ENCODE measurements at places on chromosomes 16 and 17. TPM values are rescaled to one million over a fixed set of nuclear protein-coding genes. Genes with fewer than 3 reads are reported as not detected.

The KRT27 gene
- not detected for total RNA-seq

The TBC1D26 gene
- 0.34 TPM for total RNA-seq

GRCh38 chr16:15894571-15895374 lies 6.4 kb upstream of the CEP20 start:
- H3K4me1 ChIP-seq = peaks cover 23% of the 10 kb centered on the region
- H3K4me3 ChIP-seq = no peak overlapping the region
- H3K27ac ChIP-seq = no peak overlapping the region
- no peaks in the 10 kb centered on the region for H3K27me3 ChIP-seq
- no peak for DNase-seq
- no peaks in the 10 kb centered on the region for H3K36me3 ChIP-seq

- no peaks in the 10 kb centered on the region for H3K36me3 ChIP-seq
- no peak overlapping the region for H3K4me3 ChIP-seq
- DNase-seq = no peak
- no peak overlapping the region for H3K27ac ChIP-seq
- no peaks in the 10 kb centered on the region for H3K4me1 ChIP-seq
- no peaks in the 10 kb centered on the region for H3K27me3 ChIP-seq
Measured at GRCh38 chr16:65388592-65388991, 266.7 kb upstream of the CDH11 start.

The JMJD6 gene
- total RNA-seq = 51.3 TPM

GRCh38 chr17:5874486-5874885 lies 195.7 kb upstream of the WSCD1 start:
- no peak overlapping the region for H3K27ac ChIP-seq
- no peak overlapping the region for H3K4me3 ChIP-seq
- no peaks in the 10 kb centered on the region for H3K4me1 ChIP-seq
- DNase-seq = no peak
- H3K36me3 ChIP-seq = no peaks in the 10 kb centered on the region
- H3K27me3 ChIP-seq = peaks cover 16% of the 10 kb centered on the region

DNA sequence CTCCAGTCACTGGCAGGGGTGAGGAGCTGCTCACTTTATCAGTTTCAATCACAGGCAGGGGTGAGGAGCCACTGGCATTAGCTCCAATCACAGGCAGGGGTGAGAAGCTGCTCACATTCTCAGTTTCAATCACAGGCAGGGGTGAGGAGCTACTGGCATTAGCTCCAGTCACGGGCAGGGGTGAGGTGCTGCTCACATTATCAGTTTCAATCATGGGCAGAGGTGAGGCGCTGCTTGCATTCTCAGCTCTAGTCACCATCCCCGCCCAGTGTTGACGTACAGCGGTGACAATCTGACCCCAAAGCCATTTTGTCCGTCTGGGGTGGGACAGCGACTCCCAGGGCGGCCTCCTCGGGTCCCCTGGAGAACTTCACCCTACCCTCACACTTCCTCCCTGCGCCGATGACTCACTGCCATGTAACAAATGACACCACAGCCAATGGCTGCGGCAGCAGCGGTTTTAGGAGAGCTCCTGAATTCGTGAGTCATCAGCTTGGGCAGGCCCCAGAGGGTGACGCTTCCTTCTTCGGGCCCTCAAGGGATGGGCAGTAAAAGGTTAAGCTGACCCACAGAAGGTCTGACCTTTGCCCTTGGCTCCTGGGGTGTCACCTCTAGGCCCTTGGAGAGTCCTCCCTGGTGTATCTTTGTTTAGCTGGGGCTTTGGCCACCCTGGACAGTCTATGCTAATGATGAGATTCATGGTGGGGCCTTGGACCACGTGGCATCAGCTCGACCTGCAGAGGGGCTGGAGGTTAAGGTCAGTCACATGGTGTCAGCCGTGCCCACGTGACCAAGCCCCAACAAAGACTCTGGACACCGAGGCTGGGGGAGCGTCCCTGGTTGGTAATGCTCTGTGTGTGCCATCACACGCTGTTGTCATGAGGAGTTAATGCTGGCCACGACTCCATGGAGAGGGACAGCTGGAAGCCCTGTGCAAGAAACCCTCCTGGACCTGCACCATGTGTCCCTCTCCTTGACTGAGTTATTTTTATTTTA lies 171.7 kb downstream of the C16orf95 start:
- no peaks in the 10 kb centered on the region for H3K27me3 ChIP-seq
- H3K27ac ChIP-seq = no peak overlapping the region
- no peaks in the 10 kb centered on the region for H3K36me3 ChIP-seq
- no peaks in the 10 kb centered on the region for H3K4me1 ChIP-seq
- DNase-seq = peak; percentile 53
- H3K4me3 ChIP-seq = no peak overlapping the region

The NECAB2 gene
- not detected for total RNA-seq

- H3K4me1 ChIP-seq = peaks cover 13% of the 10 kb centered on the region
- no peak overlapping the region for H3K4me3 ChIP-seq
- H3K36me3 ChIP-seq = no peaks in the 10 kb centered on the region
- no peak overlapping the region for H3K27ac ChIP-seq
- DNase-seq = no peak
- peaks cover 7% of the 10 kb centered on the region for H3K27me3 ChIP-seq
Measured at GRCh38 chr16:83835586-83836566, 28.1 kb downstream of the HSBP1 start.

The AOC2 gene
- 1.9 TPM for total RNA-seq

The ZACN gene
- total RNA-seq = 4.8 TPM

DNA sequence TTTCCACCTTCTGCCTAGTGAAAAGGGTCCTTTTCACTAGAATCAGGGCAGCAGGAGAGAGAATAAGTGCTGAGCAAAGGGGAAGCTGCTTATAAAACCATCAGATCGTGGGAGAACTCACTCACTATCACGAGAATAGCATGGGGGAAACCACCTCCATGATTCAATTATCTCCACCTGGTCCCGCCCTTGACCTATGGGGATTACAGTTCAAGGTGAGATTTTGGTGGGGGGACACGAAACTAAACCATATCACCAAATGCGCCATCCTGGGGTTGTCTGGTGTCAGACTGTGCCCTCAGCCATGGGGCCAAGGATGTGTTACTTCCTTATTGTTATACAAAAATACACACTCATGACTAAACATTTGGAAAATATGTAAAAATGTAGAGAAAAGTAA lies 10.4 kb upstream of the KATNB1 start:
- no peak overlapping the region for H3K4me3 ChIP-seq
- H3K27me3 ChIP-seq = no peaks in the 10 kb centered on the region
- H3K4me1 ChIP-seq = no peaks in the 10 kb centered on the region
- no peak for DNase-seq
- no peaks in the 10 kb centered on the region for H3K36me3 ChIP-seq
- no peak overlapping the region for H3K27ac ChIP-seq

The MSLN gene
- not detected for total RNA-seq

The NACA2 gene
- total RNA-seq = not detected

GRCh38 chr17:45732926-45733505 lies 51.1 kb upstream of the CRHR1 start:
- H3K27me3 ChIP-seq = peaks cover 29% of the 10 kb centered on the region
- no peak overlapping the region for H3K27ac ChIP-seq
- no peaks in the 10 kb centered on the region for H3K4me1 ChIP-seq

All from activated CD4-positive, alpha-beta T cell treated with anti-CD3 and anti-CD28 coated beads for 36 hours (primary cell).